ENCODE measurements at places on chromosomes 11 and 22.

DNA sequence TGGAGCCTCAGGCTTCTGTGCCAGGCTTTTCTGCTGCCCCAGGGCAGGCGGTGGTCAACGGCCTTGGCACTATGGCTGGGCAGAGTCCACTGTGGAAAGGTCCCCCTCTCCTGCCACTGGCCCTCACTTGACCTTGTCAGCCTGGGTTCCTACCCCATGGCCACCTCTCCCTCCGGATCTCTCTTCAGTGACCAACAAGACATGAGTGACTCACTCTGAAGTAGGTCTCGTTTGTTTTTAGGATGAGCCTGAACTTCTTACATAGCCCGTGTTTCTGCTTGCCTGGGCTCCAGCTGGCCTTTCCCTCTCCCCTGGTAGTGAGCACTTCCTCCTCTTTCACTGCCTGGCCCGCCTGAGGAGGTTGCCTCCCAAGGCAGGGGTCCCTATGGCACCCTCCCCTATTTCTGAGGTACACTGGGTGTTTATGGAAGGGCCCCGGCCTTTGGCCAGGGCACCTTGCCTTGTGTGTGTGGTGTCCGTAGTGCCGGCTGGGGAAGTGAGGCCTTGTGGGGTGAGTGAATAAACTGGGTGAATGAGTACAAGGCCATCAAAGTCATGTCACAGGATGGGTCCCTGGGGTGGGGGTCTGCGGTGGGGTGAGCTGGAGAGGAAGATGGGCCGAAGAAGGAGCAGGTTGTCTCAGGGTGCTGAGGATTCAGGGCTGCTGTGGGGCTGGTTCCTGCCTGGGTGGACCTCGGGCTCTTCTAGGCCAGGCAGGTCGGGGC lies 5.0 kb downstream of the SHANK3 start:
- DNase-seq, result no peak

- DNase-seq, result no peak
Measured at GRCh38 chr11:78223320-78223954, 34.7 kb downstream of the USP35 start.

DNA sequence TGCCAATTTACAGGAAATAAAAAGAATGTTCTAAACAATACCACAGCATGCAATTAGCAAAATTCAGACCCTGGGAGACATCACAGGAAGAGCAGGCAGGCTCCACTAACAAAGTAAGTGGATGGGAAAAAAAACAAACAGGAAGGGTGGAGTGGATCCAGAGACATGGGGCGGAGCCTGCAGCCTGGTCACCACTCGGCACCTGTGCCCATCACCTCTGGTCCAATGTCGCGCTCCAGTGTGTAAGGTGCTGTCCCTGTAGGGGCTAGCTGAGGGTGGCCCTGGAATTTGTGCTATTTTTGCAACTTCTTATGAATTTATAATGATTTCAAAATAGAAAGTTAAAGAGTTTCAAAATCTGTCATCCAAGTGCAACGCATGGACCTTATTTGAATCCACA lies 11.0 kb upstream of the MOB2 start:
- DNase-seq, result no peak

- DNase-seq, result no peak
Measured at GRCh38 chr22:19637408-19638281, 76.7 kb upstream of the SEPTIN5 start.

DNA sequence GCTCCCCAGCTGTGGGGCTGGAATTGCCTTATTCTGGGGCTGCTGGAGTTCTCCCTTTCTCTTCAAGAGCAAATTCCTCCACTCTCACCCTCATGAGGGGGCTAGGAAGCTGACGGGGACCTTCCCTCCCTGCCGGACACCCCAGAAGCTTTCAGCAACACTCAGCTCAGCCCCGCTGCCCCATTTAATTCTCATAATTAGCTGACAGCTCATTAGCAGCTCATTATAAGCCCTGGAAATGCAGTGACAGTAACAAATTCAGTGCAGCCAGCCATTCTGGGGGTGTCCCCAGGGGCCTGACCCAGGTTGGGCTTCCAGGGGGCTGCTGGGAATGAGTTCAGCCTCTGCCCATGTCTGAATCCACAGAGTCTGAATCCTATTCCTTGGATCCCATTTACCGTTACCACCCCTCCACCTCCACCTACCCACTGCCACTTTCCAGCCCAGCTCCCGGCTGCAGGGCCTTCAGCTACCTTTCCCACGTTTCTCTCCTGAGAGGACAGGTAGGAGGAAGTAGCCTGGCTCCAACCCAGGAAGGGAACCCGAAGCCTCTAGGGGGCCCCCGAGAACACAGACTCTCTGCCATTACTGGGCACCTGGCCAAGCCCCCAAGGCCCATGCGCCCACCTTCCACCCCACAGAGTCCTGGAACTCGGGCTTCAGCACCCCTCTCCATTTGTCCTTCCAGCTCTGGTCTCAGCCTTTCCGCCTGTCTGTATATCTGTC lies 101.7 kb upstream of the LMO1 start:
- DNase-seq, result no peak

DNA sequence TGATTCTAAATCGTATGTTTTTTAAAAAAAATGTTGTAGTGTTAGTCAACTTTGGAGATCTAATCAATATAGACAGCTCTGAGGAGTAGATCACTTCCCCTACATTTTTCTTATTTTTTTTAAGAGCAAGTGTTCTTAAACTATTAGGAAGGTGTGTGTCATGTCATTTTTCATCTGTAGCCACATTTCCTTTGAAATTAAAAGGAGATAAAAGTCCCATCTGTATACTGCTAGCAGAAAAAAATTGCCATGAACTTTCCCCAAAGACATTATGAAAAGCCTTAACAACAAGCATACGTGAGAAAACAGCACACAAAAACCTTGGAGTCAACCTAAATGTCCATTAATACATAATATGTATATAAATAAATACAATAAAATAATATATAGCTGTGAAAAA lies 286.6 kb downstream of the ETS1 start:
- no peak for DNase-seq

DNA sequence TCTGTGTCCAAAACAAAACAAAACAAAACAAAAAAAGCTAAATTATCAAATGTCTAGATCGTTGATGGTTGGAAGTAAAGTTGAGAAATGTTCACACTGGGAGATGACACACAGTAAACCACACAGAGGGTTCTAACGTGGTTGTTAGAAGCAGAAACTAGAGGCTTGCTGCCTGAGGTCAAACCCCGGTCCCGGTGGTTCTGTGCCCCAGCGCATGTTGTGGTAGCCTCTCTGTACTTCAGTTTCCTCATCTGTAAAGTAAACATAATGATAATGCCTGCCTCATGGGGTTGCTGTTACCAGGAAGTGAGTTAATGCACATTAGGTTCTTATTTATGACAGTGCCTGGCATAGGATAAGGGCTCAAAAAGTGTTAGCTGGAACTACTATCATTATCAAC lies 33.4 kb downstream of the PPARA start:
- no peak for DNase-seq

DNA sequence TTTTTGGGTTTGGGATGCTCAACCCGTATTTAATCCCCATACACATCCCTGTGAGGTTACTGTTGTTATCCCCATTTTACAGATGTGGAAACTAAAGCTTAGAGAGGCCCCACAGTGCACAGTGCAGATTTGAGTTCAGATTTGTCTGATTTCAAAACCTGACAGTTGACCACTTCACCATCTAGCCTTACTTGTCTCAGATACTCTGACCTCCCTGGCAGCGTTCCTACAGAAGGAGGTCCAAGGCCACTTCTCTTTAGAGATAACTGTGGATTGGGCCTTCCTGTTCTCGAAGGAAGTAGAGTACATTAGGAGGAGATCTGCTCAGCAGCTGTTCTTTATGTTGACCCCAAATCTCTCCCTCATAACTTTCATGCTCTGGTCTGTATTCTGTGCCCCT lies 46.7 kb upstream of the CTTN start:
- no peak for DNase-seq

DNA sequence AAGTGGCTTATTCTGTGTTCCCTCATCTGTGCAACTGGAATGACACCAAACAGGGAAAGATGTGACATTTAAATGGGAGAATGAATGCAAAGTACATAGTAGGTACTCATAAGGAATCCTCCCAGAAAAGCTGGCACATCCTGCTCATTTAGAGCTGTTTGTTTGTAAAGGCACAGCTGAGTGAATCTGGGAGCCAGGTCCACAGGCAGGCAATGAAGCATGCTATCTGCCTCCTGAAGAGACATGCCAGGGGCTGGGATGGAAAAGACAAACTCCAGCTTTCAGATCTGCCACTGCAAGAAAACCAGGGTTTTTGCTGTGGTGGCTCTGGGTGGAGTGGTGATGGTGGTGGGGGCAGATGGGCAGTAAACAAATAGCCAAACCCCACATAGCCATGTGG lies 150.1 kb downstream of the TENM4 start:
- no peak for DNase-seq

GRCh38 chr11:1308743-1309497 lies 512 bp downstream of the TOLLIP start:
- DNase-seq, result no peak

DNA sequence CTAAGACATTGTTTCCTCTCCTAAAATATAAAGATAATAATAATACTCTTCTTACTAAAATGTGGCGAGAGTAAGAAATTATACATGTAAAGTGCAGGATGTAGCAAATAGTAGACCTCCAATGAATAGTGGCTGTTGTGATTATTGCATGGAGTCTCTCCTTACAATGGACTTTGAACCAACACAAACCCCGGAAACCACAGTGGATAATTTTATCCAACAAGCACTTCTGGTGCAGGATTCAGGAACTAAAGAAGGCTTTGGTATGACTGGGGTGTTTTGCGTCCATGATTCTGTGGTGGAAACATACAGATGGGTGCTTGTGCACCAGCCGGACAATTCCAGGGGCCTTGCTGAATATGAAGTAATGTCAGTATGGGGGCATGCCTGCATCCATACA lies 146.4 kb upstream of the UBASH3B start:
- no peak for DNase-seq

DNA sequence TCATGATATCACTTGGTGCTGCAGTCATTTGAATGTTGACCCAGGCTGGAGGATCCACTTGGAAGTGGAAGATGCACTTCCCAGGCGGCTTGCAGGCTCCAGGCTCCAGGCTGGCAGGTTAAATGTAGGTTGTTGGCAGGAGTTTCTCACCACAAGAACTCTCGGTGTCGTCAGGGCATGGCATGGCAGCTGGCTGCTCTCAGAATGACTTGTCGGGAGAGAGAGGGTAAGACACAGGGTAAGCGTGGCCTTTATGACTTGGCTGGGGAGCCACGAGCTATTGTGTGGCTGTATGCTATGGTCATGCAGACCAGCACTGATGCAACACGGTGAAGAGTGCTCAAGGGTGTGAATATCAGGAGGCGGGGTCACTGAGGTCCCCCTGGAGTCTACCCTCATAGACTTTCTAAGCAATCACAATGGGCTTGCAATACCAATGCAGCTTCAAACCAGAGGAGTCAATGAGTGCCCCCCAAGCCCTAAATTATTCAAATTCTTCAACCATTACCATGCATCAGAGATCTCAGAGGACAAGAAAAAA lies 1027.7 kb downstream of the OPCML start:
- DNase-seq, result no peak

- no peak for DNase-seq
Measured at GRCh38 chr11:124798991-124799347, 1.2 kb downstream of the MSANTD2 start.

DNA sequence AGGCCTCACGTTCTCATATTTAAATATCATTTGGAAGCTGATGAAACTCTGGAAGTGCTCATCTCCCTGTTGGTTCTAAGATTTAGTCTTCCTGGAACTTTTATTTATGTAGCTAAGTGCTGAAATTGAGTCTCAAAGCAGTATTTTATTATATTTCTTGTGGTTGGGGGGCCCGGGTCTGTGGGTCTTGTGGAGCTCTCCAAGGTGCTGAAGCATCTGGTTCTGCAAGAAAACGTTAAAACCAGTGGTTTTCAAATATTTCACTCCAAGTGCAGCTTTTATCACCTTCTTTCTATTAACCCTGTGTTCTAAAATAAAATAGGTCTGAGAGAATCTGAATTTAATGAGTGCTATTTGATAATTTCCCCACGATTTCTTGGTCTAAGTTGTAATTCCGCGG lies 1404.8 kb downstream of the TBC1D22A start:
- DNase-seq, result no peak

GRCh38 chr11:44031549-44031948 lies 16.2 kb upstream of the ACCSL start:
- DNase-seq, result no peak

DNA sequence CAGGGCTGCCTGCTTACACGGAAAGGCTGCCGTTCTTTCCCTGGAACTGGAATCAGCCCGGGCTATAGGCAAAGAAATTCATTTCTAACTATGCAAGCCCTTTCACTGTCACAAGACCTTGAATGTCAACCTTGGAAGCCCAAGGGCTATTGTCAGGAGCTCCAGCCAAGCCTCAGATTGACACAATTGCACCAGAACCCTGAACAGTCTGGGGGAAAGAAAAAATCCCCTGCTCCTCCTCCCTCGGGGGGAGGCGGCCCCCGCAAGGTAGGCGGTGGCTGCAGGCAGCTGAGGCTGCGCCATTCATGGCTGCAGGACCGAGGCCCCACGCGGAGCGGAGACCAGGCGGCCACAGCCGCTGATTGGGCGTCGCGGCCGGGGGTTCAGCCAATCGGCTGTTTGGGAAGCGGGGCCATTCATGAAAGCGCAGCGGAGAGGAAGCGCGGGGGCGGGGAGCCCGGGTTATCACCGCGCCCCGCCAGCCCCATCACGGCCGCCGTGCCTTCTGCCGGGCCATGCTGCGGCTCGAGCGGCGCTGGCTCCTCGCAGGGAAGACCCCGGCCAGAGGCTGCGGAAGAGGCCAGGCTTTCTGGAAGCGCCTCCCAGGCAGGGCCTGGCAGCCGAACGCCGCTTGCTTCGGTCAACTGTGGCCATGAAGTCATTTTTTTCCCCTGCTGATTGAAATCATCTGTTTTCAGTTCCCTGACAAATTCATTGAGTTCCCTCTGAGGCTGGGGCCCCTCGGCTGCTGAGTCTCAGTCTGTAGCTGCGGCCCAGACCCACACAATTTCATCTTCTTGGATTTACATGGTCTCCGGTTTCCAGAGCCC lies 38.1 kb upstream of the LINC01488 start:
- peak; percentile 82 for DNase-seq

- peak; percentile 46 for DNase-seq
Measured at GRCh38 chr22:17369439-17370025, at the start of gene CECR2. Gene CECR2 (plus strand): TSS chr22:17369460. CDS start chr22:17369784, 324 bp downstream.

- peak; percentile 91 for DNase-seq
Measured at GRCh38 chr22:30876915-30877553, 91.5 kb downstream of the MORC2 start.

GRCh38 chr11:8584511-8584910 lies 9.5 kb downstream of the STK33 start:
- DNase-seq, result no peak

GRCh38 chr22:38406617-38407016 lies 48.4 kb downstream of the KCNJ4 start:
- DNase-seq, result no peak

GRCh38 chr11:9688716-9689511 lies 25.0 kb downstream of the SWAP70 start:
- no peak for DNase-seq

GRCh38 chr11:11480971-11481370 lies 127.9 kb upstream of the CSNK2A3 start:
- no peak for DNase-seq

All from NCI-H2171 treated with DMSO at 0.1 percent for 48 hours (cell line).